ENCODE measurements at places on chromosomes 5 and 9.

DNA sequence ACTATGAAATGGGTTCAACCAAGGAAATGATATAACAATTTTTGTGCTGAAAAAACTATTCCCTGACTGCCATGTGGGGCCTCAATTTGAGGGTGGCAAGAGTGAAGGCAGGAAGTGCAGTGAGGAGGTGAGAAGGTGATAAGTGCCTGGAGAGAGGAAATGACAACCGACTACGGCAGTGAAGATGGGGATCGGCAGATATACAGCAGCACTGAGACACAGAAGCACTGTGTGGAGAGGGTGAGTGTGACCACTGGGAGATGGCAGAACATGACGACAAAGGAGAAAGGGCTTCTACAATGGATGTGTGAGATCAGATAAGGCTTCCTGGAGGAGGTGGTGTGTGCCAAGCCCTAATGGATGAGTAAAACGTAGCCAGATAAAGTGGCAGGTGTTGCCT lies 271.8 kb downstream of the TRIM32 start:
- DNase-seq: no peak

DNA sequence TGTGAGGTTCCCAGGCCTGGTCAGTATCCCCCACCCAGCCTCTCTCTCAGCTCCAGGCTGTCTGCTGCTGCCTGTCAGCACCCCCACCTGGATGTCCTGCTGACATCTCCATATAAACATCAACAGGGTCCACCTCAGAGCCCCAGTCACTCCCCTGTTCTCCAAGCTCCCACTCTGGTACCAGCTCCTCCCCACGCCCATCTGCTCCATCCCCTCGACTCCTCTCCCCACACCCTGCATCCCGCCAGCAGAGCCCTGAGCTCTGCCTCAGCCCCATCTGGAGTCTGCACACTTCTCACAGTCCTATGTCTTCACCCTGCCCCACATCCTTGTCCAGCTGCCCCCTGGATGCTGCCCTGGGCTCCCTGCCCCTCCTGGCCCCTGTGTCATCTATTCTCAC lies 67.7 kb upstream of the LRRTM2 start:
- DNase-seq: no peak

GRCh38 chr9:111873901-111874300 lies 22.7 kb upstream of the UGCG start:
- peak; percentile 41 for DNase-seq

DNA sequence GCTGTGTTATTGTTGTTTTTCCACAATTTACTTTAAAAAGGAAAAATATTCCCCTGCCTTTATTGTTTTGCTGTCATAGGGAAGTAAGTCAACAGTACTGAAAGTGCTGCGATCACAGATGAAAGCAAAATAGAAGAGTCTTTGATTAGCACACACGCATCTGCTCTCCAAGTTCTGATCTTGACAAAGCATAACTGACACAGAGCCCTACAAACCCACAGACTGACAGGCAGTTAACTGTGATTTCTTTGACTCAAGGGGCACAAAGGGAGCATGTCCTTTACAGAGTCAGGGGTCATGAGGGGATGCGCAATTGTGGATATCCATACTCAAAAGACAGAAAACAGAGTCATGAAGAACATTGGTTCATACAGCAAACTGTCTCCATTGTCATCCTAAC lies 123.7 kb downstream of the SNCAIP start:
- no peak for DNase-seq

GRCh38 chr9:14097215-14097614 lies 216.7 kb downstream of the NFIB start:
- peak; percentile 77 for DNase-seq

DNA sequence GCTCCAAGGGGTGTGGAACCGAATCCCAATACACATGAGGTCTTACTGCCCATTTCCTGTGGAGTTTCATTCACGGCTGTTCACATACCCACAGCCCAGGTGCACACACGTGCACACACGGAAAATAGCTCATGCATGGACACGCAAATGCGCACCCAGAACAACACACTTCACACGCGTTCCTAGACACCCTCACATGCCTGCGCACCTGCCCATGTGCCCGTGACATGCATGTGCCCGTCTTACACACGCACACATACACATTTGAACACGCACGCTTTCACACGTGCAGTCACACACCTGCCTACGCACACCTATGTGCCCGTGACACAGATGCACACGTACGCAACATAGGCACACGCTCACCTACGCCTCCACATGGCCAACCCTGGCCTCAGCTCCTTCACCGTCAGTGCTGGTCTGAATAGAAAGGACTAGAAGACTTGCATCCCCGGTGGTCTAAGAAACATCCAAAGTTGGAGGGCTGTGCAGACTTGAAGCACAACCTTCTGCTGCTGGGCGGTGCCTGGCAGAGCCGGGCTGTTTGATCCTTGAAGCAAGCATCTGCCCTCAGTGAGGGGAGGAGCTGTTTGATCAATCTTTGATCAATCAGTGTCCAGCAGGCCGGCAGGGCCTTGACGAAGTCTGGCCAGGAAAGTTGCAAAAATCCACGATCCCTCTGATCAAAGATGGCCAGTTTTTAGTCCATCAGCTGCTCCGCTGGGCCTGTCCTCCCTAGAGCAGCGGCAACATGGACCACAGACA lies 164.7 kb downstream of the OLFM1 start:
- no peak for DNase-seq

All from fibroblast of the aortic adventitia (primary cell).